SJCRH30 (cell line): ENCODE measurements at places on chromosomes 13 and 19. TPM values are rescaled to one million over a fixed set of nuclear protein-coding genes. Genes with fewer than 3 reads are reported as not detected.

DNA sequence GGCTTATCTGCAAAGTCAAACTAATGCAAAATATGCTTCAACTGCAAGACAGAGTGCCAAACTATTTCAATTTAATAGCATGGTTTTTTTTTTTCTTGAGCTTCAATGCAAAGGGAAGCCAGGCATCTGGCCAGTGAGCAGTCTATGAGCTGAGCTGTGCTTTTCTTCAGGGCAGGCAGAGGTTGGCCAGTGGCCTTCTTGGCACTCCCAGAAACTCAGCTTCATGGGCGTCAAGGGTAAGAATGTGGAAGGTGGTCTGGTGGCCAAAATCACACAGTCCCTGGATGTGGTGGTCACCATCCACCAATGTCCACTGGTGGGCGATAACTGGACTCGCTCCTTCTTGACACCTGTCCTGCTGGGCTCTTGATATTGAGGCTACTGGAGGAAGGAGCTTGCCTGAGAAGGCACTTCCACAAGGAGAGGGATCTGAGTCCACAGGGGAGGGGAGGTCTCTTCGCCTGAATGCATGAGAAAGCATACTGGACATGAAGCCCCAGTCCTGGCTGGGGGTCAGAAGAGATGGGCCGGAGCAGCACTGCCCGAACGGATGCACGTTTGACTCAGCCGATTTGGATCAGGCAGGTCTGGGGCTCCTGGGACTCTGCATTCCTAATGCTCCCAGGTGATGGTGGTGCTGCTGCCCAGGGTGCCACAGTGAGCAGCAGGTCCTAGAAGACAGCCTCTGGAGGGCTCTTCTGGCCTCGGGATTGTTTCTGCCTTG lies 17.1 kb downstream of the COL4A2 start:
- DNase-seq, result no peak
- peak overlapping the region; percentile 33; the same call in 1 of the 2 replicates for H3K27ac ChIP-seq
- peaks cover 14% of the 10 kb centered on the region for H3K36me3 ChIP-seq
- H3K4me1 ChIP-seq, result peaks cover 39% of the 10 kb centered on the region

The EPSTI1 gene
- total RNA-seq, result 0.03 and 1.1 TPM in 2 replicates

- H3K4me3 ChIP-seq, result peak overlapping the region; percentile 20; the same call in 1 of the 2 replicates
- H3K27ac ChIP-seq, result no peak overlapping the region
- H3K27me3 ChIP-seq, result peaks cover 7% of the 10 kb centered on the region
Observed at GRCh38 chr19:13207846-13208671, 57.8 kb downstream of the IER2 start.

The PMIS2 gene
- not detected in 2 replicates for total RNA-seq

The MISP gene
- total RNA-seq, result 0.18 and 0.41 TPM in 2 replicates

DNA sequence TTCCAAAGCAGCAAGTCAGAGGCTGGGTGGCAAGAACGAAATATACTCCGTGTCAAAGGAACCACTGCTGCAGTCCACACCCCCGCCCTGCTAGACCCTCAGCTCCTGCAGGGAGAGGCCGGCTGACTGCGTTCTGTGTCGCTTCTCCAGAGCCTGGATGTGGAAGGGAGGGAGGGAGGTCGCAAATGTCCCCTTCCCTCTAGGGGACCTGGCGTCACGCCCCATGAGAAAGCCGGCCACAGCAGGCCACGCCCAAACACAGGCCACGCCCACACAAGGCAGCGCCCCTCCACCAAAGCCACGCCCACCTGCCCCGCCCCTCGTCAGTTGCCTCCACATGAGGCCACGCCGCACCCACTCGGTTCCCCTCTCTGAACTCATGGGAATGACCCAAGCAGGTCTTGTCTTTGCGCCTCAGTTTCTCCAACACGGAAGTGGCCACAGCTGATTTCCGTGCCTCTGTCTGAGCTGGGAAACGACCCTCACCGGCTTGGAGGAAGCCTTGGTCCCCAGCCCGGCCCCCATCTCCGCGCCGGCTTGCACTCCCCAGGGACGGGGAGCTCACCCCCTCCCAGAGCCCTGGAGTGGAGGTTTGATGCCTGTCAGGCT lies 38.4 kb upstream of the TCF3 start:
- no peak overlapping the region for H3K4me3 ChIP-seq
- no peaks in the 10 kb centered on the region for H3K36me3 ChIP-seq
- no peaks in the 10 kb centered on the region for H3K4me1 ChIP-seq
- 0 out of 2 replicates have a peak, but pooled peaks cover 5% of the 10 kb centered on the region for H3K27me3 ChIP-seq

- DNase-seq, result peak; percentile 27
- H3K27me3 ChIP-seq, result no peaks in the 10 kb centered on the region
- H3K27ac ChIP-seq, result no peak overlapping the region
- no peak overlapping the region for H3K4me3 ChIP-seq
- H3K36me3 ChIP-seq, result no peaks in the 10 kb centered on the region
- no peaks in the 10 kb centered on the region for H3K4me1 ChIP-seq
Observed at GRCh38 chr19:6047741-6048251, 62.5 kb downstream of the RFX2 start.

DNA sequence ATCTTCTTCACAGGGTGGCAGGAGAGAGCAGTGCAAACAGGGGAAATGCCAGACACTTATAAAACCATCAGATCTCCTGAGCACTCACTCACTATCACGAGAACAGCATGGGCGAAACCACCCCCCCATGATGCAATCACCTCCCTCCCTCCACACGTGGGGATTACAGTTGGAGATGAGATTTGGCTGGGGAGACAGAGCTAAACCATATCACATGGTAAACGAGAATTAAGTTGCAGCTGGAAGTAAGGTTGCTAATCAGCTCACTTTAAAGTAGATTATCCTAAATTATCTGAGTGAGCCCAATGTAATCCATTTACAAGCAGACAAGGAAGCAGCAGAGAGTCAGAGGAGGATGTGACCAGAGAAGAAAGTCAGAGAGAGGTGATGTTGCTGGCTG lies 102.2 kb upstream of the IPO5 start:
- peaks cover 5% of the 10 kb centered on the region; the same call in 1 of the 2 replicates for H3K4me1 ChIP-seq
- no peak for DNase-seq
- H3K4me3 ChIP-seq, result no peak overlapping the region

DNA sequence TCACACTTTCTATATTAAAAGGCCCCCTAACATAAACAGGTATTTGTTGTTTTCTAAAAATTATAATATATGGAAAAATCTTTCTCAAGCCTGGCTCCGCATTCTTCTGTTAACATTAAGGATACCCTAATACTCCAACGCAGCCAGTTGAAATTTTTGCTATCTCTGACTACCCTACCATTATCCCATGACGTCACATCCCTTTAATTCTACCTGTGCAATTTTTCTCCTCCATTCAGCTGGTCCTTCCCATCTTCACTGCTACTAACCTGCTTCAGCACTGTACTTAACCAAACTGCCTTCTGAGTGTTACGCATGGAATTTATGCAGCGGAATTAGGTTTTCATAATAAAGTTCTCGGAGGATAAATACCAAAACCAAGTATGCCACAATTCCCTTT lies 1.0 kb downstream of the MRPS31 start:
- H3K4me1 ChIP-seq, result no peaks in the 10 kb centered on the region; the same call in 1 of the 2 replicates
- no peaks in the 10 kb centered on the region for H3K27me3 ChIP-seq

GRCh38 chr13:25752957-25753551 lies 298.8 kb downstream of the SHISA2 start:
- H3K4me3 ChIP-seq, result no peak overlapping the region
- DNase-seq, result peak; percentile 61

The OXGR1 gene
- total RNA-seq, result not detected in 2 replicates

- H3K27ac ChIP-seq, result no peak overlapping the region
- no peak for DNase-seq
- H3K4me3 ChIP-seq, result no peak overlapping the region
- H3K4me1 ChIP-seq, result no peaks in the 10 kb centered on the region
- no peaks in the 10 kb centered on the region for H3K27me3 ChIP-seq
Observed at GRCh38 chr19:18023622-18024251, 15.8 kb downstream of the ARRDC2 start.

DNA sequence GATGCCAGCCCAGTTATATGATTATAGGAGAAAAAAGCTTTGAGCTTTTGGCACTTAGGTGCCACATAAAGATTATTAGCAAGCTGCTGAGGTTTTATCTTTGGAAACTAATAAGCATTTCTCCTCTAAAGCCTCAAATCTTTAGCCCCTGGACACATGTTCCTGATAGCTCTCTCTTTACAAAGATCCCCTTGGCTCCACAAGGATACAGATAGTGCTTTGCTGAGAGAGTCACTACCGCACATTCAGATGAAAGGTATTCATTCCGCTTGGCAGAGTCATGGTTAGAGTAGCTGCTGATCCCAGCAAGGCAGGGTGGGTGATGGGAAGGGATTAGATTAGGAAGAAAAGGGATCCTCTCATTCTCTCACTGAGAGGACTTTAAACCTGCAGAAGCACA lies 28.2 kb upstream of the PSG7 start:
- H3K4me1 ChIP-seq, result no peaks in the 10 kb centered on the region
- no peak overlapping the region for H3K27ac ChIP-seq
- no peaks in the 10 kb centered on the region for H3K36me3 ChIP-seq
- no peak for DNase-seq

DNA sequence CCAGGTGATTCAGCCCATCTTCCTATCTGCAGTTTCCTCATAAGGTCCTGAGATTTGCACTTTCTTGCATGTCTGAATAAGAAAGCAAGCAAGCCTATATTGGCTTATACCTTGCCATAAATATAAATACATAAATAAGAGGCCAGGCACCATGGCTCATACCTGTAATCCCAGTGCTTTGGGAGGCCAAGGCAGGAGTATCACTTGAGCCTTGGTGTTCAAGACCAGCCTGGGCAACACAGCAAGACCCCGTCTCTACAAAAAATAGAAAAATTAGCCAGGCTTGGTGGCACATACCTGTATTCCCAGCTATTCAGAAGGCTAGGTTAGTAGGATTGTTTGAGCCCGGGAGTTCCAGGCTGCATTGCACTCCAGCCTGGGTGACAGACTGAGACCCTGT lies 5.5 kb upstream of the GPATCH1 start:
- H3K27ac ChIP-seq, result no peak overlapping the region
- peaks cover 29% of the 10 kb centered on the region for H3K4me1 ChIP-seq
- no peaks in the 10 kb centered on the region for H3K36me3 ChIP-seq
- H3K4me3 ChIP-seq, result no peak overlapping the region
- no peaks in the 10 kb centered on the region for H3K27me3 ChIP-seq
- DNase-seq, result no peak
